BJ (cell line): ENCODE measurements at places on chromosomes 16 and 17.

DNA sequence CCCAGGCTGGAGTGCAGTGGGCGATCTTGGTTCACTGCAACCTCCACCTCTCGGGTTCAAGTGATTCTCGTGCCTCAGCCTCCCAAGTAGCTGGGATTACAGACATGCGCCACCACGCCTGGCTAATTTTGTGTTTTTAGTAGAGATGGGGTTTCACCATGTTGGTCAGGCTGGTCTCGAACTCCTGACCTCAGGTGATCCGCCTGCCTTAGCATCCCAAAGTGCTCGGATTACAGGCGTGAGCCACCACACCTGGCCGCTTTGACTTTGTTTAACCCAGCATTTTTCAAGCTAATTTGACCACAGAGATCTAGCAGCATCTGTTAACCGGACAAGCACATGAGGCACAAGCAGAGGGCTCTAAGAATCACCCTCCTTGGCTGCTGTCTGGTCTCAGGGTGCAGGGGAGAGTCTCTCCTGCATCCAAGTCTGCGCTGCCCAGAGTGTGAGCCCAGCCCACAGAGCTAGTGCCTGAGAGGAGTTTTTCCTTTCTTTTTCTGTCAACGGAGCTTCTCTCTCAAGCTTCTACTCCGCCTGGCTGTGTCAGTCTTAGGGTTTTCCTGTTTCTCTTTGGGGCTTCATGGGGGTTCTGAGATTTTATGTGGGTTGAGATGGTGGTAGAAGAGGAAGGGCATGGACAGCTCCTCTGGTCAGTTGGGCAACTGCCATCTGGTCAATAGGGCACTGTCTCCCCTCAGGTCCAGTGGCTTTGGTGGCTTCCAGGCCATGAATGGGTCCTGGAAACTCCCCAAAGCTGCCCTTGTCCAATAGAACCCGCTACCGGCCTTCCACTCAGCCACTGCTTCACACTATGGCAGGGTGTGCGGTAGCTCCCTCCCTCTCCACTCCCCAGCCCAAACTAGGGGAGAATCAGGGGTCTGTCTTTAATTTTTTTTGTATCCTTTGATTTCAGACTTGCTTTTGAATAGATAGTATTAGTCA lies 59.6 kb downstream of the TNFRSF13B start:
- no peak for DNase-seq

- DNase-seq: no peak
Observed at GRCh38 chr17:48930435-48930873, 14.2 kb downstream of the SNF8 start.

- DNase-seq: no peak
Observed at GRCh38 chr16:81004646-81005353, 1.9 kb downstream of the CMC2 start.

DNA sequence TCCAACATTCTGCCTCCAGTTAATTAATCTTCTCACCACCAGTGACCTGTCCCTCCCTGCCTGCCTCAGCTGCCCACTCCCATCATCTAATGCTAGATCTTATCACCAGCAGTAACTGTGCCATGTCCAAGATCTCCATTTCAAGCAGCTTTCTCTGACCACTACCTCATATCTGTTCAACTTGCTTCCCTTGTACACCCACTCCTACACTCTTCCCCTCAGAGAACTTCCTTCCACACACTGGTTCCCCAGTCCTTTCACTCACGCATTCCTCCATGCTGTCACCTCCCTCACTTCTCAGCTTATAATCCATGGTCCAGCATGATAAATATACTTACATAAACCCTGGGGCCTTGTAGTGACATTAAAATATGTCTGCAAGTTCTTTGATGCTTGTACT lies 31.8 kb upstream of the DYNLL2 start:
- DNase-seq: no peak

DNA sequence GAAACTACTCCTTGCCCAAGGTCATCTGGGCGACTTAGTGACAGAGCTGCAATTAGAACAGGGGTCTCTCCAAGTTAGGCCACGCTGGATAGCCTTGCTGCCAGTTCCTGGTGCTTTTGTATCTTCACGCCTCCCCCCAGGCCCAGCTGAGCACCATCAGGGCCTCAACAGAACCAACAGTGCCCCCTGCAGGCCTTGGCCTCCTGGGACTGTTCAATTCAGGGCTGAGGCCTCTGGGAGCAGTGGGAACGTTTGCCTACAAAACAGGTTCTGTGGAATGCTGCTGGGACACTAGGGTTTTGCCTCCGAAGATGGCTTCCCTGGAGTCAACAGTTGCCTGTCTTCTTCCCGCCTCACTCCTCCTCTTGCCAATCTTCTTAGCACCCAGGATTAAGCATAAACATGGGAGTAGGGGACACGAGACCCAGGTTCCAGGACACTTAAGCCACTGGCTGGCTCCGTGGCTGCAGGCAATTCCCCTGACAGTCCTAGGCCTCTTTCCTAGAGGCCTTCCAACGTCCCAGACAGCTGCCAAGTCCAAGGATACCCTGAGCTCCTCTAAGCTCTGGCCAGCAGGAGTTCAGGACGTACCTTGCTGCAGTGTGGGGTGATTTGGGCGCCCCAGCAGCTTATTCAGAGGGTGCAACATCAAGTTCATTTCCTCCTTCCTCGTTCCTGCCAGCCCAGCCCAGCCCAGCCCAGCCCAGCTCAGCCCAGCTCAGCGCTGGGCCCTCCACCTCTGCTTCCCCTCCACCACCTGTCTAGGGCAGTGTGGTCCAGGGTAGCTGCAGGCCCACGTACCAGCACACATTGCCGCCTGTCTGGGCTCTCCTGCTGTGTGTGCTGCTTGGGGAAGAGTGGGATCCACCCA lies 246.6 kb upstream of the RPL38 start:
- no peak for DNase-seq

GRCh38 chr16:89949121-89949742 lies 677 bp downstream of the DEF8 start:
- no peak for DNase-seq

GRCh38 chr16:61385392-61386071 lies 650.7 kb downstream of the CDH8 start:
- DNase-seq: no peak

DNA sequence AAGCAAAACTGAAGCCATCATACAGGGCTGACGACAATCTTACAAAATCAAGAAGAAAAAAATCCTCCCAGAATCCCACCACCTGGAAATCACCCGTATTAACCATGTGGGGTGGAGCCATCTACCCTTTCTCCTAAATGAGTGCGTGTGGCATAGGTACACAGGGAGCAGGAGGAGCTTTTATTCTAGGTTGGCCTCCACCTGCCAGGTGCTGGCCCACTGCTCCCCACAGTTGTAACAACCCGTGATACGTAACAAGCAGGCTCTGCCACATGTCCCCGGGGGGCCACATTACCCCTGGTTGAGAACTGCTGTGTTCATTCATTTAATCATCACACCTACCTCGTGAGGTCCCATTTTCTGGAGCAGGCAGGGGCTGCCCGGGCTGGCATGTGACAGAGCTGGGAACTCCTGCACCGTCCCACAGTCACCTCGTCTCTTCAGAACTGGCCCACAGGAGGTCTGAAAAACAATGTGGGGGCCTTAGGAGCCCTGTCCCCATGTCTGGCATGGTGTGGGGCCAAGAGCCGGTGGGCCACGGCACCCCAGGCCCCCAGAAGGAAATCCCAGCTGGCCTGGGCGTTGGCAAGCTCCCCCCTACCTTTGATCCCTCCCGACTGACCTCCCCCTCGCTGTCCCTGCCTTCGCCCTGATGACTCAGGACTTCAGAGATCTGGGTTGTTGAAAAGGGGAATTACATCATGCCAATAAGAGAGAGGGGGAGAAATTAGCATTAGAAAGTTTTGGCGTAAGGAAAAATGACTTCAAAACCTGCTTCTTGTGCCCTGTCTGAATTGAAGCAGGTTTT lies 12.9 kb downstream of the CMIP start:
- DNase-seq: peak; percentile 15

DNA sequence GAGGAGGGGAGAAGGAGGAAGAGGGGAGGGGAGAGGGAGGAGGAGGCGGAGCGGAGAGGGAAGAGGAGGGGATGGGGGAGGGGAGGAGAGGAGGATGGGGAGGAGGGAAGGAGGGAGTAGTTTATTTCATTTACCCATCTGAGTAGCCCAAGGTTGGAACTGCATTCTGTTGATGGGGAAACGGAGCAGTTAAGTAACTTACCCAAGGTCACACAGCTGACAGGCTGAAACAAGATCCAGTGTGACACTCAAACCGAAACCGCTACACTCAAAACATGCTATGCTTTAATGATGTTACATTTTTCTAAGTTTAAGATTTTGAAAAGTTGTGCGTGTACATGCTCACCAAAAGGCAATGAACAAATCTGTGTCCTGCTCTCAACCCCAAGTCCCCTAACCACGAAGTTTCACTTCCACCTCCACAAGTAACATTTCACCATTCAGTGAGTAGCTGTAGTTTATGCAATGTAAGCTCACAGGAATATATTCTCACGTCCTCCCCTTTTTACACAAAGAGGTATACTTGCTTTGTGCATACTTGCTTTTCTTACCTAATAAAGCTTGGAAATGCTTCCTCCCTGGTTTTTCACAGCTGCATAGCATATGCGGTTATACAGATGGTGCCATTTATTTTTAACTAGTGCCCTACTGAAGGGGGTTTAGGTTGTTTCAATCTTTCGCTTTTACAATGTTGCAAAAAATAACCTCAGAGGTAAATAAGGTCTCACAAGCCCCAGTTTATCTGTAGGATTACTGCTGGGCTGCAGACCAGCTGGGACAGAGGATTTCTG lies 275.3 kb downstream of the PARN start:
- no peak for DNase-seq

GRCh38 chr16:4463522-4464163 lies 10.8 kb downstream of the NMRAL1 start:
- DNase-seq: no peak

DNA sequence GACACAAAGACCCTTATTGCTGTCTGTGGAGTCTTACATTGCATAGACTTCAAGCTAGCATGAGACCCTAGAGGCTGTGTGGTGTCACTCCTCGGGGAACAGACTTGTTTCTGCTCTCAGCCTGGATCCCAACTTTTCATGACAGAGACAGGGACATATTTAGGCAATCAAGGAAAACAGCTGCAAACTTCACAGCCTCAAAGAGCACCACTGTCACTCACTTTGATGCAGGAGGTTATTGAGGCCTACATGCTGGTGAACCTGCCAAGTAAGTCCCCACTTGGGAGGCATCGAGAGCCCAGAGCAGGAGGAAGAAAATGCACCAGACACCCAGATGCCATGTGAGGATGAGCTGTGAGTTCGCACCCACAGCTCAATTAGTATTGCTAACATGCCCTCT lies 10.3 kb downstream of the CBLN1 start:
- no peak for DNase-seq

DNA sequence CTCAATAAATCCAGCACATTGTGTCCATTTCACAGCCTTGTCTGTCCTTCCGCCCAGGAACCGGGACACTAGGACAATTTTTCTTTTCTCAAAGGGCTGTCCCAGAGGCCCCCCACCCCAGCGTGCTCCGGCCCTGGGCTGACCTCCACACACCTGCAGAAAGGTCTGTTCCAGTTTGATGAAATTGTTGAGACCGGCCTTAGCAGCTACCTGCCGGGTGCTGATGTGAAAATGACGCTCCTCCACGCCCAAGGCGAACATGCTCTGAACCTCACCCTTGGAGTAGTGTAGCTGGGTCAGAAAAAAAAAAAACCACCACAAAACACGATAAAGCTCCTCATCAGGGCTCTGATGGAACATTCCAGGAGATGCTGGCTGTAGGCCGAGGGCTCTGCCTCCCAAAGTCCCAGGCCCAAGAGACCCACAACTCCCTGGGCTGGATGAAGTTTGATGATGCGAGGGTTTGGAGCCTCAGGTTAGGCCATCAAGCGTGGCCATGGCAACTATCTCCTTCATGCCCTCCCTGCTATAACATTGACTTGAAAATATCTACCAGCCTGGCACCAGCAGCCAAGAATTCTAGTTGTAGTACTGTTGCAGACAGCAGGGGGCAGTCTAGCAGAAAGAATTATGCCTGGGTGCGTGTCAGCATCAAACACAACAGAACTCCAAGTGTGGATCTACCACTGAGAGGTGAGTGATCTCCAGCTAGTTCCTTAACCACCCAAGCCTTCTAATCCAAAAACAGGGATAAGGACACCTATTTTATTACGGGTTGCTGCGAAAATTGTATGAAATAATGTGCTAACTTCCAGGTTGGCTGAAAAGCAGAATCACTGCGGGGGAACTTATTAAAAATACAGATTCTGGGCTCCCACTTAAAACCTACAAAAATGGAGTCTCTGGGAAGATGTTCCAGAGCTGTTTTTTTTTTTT lies 62.1 kb downstream of the RMI2 start:
- peak; percentile 7 for DNase-seq

DNA sequence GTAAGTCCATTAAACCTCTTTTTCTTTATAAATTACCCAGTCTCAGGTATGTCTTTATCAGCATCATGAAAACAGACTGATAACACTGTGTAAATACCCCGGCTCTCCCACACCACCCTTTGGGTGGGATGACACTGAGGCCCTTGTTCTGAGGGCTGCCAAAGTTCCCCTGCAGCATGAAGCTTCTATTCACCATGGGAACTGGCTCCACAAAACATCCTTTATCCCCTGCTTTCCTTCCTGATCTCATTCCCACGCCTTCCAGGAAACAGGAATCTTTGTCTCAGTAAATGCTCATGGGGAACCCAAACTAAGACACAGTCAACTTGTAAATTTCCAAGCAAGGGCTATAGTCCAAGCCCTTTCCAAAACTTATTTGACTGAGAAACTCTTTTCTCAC lies 88.4 kb downstream of the ABCC12 start:
- no peak for DNase-seq

DNA sequence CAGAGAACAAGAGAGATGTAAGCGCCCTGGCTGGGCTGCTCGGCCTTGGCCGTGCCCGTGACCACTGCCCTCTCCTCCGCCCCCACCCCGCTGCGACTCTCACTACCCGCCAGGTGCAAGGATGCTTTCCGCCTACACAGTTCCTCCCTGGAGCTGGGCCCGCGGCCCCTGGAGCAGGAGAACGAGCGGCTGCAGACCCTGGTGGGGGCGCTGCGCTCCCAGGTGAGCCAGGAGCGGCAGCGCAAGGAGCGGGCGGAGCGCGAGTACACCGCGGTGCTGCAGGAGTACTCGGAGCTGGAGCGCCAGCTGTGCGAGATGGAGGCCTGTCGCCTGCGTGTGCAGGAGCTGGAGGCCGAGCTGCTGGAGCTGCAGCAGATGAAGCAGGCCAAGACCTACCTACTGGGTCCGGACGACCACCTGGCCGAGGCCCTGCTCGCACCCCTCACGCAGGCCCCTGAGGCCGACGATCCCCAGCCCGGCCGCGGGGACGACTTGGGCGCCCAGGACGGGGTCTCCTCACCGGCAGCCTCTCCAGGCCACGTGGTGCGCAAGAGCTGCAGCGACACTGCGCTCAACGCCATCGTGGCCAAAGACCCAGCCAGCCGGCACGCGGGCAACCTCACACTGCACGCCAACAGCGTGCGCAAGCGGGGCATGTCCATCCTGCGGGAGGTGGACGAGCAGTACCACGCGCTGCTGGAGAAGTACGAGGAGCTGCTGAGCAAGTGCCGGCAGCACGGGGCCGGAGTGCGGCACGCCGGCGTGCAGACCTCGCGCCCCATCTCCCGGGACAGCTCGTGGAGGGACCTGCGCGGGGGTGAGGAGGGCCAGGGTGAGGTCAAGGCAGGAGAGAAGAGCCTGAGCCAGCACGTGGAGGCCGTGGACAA lies 9.2 kb upstream of the MRPL58 start:
- DNase-seq: no peak
